H9 (cell line): ENCODE measurements at places on chromosomes 11 and 22. TPM values are rescaled to one million over a fixed set of nuclear protein-coding genes. Genes with fewer than 3 reads are reported as not detected.

DNA sequence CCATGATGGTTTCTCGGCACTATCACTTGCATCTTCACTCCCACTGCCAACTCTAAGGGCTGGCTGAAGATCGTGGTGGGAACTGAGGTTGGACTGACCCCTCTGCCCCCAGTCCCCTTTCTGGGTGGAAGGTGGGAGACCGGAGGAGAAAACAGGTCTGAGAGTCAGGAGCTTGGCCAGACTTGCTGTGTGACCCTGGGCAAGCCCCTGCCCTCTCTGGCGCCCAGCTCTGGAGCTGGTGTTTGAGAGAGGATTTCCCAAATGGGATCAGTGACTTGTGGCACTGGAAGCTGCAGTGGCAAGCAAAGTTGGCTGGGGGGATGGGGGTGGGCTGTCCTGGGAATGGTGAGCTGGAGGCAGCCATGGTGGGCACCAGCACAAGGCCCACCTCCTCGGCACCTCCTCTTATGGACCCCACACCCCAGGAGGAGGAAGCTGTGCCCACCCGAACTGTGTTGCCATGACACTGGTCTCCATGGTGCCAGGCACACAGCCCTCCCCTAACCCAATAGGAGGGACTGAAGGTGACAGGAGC, 6.5 kb upstream of the PDE2A start:
- no peak for DNase-seq

The HBB gene
- total RNA-seq, result not detected in 2 replicates

DNA sequence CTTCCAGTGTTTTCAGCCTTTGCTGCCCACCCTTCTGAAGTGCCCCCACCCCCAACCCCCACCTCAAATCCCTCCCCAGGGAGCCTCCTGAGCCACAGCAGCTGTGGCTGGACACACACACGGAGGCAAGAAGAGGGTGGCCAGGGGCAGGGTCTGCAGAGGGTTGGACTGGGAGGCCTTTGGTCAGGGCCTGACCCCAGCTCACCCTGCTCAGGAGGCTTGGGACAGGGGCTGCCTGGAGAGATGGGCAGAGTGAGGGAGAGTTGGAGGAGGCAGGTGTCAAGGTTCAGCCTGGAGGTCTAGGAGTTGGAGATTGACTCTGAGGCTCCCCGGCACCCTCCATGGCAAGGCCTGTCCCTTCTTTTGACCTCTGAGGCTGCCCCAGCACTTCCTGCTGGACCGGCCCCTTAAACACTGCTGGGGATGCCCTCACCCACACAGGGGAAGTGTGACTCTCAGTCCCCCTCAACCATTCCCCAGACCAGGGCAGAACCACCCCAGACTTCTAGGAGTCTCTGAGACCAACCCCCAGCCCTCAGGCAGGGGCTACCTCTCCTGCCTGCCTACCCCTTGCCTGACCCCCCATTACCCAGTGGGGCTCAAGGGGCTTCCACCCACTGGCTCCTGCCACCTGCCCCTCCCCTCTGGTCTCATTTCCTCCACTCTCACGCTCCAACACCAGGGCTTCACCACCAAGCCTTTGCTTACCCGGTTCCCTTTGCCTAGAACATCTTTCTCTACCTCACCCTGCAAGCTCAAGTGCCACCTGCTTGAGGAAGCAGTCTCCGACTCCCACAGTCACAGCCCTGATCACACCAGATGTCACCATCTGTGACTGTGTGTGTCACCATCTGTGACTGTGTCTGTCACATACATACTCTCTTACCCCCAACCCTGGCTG, 8.6 kb downstream of the ARAP1 start:
- no peak for DNase-seq

DNA sequence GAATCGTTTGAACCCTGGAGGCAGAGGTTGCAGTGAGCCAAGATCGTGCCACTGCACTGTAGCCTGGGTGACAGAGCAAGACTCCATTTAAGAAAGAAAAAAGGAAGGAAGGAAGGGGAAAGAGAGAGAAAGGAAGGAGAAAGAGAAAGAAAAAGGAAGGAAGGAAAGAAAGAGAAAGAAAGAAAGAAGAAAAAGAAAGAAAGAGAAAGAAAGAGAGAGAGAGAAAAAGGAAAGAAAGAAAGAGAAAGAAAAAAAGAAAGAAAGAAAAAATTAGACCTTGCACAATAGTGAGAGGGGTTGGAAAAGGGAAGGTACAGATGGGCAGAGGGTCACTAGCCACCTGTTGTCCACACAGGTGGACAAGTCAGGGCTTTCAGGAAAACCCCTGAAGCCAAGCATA, 57.6 kb upstream of the RTL6 start:
- DNase-seq, result no peak

DNA sequence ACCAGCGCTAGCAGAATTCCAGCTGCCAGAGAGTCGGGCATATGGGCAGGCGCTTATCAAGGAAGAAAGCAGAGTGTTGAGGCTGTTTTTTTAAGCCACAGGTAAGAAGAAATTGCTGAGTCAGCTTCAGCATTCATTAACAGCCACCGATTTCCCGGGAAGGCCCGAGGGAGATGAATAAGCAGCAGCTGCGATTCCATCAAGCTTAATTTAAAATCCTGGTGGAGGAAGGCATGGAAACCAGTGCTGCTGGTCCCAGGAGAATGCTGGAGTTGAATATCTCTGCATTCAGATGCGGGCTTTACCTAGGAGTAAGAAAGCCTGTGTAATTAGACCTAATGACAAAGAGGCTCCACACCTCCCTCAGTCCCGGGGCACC, 168.8 kb downstream of the BRD1 start:
- DNase-seq, result no peak
